ENCODE measurements at places on chromosomes 2 and 18.

- DNase-seq: no peak
Observed at GRCh38 chr2:101788565-101788964, 91.1 kb downstream of the MAP4K4 start.

DNA sequence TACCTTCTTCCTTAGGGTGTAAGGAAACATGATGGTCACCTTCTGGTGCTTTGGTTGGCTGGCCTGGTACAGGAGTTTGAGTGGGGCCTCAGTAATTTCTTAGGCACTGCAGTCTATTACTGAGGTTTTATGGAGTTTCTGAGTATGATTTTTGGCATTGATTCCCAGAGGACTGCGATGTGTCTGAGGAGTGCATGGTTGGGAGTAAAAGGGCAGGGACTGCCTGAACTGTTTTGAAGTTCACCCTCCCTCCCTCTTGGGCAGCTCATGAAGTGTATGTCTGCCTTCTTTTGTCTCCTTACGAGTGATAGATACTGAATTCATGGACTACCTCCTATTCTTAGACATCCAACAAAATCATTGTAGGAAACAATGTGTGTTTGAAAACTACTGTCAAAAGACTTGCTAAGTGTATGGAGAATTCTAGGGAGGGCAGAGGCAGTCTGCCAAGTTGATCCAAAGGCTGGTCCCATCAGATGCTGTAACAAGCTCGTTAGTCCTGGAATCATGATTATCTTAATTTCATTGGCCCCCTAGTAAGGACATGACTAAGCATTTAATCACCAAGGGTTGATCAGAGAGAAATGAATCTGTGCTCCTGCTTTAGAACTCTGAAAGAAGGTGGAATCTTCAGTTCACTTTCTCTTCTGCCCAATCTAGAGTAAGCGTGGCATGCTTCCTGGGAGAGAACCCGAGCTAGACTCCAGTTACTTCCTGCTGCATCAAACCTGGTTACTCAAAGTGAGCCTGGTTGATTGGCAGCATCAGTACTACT lies 26.5 kb downstream of the LYPD6B start:
- DNase-seq: no peak

GRCh38 chr2:133004623-133005022 lies 334.6 kb upstream of the LYPD1 start:
- no peak for DNase-seq

DNA sequence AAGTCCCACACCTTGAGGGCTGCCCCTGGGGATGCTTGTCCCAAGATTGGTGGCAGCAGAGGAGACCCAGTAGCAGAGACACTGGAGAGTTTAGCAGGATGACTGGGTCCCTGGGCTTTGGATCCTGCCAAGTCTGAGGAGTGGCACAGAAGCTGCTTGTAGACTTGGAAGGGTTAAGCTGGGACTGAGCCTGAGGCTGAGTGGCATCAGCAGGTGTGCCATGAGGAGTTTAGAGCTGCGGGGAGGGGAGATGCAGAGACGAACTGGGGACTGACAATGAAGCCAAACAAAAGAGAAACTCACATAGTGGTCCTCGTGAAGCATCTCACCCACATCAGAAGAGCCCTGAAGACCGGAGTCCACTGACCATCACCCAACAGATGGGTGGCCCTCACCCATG lies 329.7 kb upstream of the KLHL29 start:
- DNase-seq: no peak

DNA sequence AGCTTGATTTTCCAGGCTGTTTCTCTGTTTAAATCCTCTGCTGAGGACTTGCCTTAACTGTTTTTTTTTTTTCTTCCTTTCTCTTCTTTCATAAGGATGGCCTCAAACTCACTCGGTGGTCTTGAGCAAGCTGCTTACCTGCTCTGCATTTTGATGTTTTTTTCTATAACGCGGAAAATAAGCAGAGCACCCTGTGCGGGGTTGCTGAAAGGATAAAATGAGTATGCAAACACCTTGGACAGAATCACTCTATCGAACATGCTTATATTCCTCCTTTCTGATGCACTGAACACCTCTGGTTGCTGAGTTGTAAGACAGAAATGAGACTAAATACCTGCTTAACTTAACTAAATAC lies 41.1 kb upstream of the DSC1 start:
- no peak for DNase-seq

DNA sequence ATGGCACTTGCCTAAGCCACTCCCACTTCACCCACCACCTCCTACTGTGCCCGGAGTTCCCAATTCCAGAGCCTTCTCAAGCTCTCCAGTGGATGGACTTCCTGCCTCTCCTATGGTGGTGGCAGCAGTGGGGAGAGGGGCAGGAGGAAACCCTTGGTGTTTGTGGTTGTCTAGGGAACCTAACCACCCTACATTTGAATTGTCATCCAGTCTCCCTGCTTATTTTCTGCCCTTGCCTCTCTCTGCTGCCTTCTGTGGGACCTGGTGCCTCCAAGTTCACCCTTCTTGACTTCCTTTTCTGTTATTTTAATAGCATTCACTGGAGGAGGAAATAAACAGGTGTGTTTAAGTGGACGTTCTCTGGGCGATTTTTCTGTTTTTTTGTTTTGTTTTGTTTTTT lies 50.0 kb upstream of the HPCAL1 start:
- no peak for DNase-seq

DNA sequence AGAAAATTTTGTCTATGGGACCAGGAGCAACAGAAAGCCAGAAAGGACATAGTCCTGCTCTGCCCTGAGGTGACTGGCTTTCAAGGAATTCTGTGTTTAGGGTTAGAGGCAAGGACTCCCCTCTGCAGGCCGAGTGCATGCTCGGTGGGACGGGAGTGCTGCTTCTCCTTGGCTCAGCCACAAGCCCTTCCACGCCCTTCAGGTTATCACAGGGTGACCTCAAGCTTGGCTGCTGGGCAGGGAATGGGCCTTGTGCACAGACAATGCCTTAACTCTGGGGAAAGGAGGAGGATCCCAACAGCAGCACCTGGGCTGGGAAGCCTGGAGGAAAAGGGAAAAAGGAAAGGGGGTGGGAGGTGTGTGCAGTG lies 32.8 kb downstream of the FAM178B start:
- DNase-seq: no peak

DNA sequence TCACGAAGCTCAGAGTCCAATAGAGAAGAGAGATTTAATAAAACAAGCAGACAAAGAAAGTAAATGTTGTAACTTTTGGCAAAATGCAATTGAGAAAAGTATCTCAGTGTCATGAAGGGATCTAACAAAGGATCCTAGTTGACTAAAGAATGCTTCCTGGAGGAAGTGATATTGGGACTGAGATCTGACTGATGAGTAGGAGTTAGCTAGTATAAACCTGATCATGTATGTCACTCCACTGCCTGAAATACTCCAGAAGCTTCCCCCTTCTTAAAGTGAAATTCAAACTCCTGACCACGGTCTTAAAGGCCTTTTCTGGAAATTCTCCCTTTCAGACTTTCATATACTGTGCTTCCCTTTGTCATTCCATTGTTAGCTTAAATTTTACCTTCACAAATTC lies 1102.4 kb upstream of the ZEB2 start:
- no peak for DNase-seq

DNA sequence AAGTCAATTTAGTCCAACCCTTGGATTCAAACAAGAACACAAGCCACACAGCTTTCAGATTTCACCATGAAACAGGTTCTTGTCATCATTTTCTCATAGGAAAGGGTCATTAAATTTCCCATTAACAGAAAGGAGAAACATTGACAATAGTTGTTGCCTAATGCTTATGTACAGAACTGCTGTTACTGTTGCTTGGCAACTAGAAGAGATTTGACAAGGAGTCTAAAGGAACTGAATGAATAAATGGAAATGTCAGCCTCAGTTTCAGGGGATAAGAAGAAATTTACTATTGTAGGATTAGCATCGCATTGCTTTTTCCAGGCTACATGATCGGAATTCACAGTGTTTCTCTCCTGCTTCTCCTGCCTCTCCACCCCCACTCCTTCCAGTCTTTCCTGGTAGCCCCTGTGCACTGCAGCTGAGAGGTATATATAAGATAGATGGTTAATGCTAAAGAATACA lies 90.3 kb downstream of the SPATS2L start:
- DNase-seq: no peak

DNA sequence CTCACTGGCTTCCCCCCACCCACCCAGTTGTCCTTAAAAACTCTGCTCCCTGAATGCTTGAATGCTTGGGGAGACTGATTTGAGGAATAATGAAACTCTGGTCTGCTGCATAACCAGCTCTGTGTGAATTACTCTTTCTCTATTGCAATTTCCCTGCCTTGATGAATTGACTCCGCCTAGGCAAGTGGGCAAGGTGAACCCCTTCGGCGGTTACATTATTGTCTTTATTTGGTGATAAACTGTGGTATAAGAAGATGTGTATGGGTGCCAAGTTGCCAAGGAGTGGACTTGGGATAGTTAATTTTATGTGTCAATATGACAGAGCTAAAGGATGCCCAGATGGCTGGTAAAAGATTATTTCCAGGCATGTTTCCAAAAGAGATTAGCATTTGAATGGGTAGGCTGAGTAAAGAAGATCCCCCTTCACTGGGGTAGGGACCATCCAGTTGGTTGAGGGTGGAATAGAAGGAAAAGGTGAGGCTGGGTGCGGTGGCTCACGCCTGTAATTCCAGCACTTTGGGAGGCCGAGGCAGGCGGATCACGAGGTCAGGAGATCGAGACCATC lies 98.5 kb upstream of the HAAO start:
- DNase-seq: no peak

- DNase-seq: no peak
Observed at GRCh38 chr2:10475221-10475722, 27.1 kb upstream of the ODC1 start.

- DNase-seq: no peak
Observed at GRCh38 chr2:134611316-134611715, 107.5 kb downstream of the TMEM163 start.

DNA sequence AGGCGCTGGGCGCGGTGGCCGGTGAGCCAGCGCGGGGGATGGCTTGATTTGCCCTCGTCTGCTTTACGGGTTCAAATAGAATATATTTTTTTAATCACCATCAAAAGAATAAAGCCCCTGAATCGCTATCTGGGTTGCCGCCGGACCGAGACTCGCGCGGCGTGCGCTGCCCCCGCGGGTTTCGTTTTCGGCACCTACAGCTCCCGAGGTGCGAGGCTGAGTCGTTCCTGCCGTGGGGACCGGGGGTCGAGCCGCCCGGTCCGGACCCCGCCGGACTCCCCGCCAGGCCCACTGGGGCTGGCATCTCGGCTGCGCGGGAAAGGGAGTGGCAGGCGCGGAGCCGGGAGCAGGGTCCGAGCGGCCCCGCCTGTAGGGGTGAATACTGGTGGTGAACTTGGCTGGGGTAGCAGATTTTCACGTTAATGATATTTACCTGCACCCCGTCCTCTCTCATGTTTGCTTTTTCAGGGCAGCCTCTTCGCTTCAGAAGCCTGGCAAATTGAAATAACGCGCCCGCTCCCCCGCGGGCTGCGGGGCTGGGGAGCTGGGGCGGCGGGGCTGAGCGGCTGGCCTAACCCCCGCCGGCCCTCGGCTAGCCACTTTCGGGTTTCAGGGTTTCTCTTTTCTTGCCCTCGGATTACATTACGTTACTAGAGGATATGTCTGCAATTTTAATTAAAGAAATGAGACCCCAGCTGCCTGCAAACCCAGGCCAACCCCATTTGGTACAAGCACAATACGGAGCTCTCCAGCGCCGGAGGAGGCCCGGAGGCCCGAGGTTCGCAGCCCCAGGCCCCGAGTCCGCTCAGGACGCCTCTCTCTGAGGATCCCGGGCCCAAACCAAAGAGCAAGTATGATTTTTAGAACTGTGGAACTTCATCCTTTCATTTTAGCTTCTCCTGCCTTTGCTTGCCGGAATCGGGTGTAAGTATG lies 1.7 kb upstream of the CELF4 start:
- no peak for DNase-seq

- DNase-seq: no peak
Observed at GRCh38 chr18:52242711-52243110, 97.3 kb upstream of the DCC start.

DNA sequence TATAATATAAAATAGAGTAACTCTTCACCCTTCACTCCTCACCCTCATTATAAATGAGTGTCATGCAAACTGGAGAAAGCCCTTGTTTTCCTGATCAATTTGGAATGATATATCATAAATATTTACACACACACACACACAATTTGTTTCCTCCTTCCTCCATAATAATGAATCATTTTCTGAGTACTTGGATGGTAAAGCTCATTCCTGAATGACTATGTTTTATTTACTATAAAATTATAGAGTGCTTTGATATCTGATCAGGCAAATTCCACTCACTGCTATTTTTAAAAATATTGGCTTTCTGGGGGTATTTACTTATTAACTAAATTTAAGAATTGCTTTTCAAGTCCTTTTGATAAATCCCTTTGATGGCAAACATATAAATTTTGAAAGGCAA lies 1125.5 kb upstream of the CNTNAP5 start:
- no peak for DNase-seq

- no peak for DNase-seq
Observed at GRCh38 chr2:108969856-108970255, 19.2 kb downstream of the EDAR start.

GRCh38 chr2:136116813-136117390 lies 1.0 kb downstream of the CXCR4 start:
- peak; percentile 71 for DNase-seq

DNA sequence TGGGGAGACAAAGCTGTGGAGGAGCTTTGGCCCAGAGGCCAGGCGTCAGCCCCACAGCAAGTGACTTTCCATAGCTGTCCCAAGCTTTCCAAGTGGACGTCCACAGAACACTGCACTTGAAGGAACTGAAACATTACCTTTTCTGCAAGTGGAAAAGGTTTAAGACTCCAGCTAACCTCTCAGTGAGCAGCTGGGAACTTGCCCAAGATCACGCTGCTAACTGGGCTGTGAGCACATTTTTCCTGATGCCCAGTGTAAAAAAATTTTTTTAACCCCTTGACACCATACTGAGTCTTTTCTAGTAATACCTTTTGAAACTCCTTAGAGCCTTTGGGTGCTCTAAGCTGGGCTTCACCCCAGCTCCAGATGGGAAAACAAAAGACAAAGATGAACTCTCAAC lies 256.7 kb downstream of the HAUS1 start:
- DNase-seq: no peak

DNA sequence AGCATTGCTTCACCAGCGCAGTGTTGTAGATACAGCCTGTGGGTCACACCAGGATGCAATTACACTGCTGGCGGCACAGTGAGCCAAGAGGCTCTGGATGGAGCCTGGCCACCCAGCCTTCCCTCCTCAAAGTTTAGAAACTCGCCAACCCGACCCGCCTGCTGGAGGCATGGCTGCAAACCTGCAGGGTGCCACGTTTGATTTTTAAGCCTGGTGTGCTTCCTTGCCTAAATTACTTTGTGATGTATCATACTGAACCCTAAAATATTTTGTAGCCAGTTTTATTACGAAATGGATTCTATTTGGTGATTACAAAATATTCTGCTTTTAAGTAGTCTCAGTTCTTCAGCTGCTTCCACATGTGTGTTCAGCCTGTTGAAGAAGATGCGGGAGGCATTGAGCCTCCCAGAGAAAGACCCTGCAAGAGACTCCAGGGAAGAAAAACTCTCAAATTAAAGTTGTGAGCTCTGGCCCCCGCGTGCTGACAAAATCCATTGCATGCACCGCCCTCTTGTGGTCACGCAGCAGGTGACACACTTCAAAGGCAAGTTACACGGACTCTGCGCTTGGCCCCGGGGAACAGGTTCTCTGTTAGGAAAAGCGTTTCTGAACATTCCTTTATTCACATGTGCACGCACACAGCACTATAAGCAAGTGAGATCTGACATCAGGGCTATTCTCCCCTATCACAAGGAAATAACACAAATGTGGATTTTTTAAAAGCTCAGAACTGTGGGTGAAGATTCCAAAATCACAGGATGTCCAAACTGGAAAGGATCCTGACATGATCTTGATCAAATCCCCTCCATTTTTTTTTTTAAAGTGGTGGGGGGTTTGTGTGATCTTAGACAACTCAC lies 63.0 kb upstream of the TWIST2 start:
- peak; percentile 58 for DNase-seq
